ENCODE measurements at places on chromosomes 2 and 18.

DNA sequence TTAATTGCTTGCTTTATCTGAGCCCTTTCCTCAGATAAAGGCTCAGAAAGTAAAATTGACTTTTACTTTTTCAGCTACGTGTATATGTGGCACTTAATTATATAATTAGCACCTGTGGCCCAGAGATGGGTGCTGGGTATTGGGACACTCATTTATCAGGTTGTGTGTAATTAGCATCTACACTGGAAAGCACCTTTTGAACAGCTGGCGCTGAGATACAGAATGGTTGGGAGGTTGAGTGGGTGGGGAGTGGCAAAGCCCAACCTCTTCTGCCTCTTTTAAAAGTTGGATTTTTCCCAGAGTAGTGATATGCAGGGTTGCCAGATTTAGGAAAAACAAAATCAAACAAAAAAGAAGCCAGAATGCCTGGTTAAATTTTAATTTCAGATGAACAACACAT lies 23.9 kb downstream of the SPTBN1 start:
- no peak for DNase-seq

GRCh38 chr2:26887151-26887550 lies 39.2 kb downstream of the DPYSL5 start:
- no peak for DNase-seq

DNA sequence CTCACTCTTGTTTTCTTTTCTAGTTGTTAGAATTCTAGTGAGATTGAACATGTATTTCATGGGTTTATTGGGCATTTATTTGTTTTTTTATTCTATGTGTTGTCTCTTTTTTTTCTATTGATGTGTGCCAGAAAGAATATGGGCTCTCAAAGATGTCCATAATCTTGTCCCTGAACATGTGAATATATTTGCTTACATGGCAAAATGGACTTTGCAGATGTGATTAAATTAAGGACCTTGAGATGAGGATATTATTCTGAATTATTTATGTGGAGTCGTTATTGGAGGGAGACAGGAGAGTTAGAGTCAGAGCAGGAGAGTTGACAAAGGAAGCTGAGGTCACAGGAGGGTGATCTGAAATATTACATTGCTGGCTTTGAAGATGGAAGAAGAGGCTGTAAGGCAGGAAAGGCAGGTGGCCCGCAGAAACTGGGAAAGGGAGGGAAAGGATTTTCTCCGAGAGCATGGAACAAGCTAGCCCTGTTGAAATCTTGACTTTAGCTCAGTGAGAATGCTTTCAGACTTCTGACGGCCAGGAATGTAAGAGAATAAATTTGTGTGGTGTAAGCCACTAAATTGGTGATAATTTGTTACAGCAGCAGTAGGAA lies 82.8 kb downstream of the NABP1 start:
- DNase-seq: no peak

DNA sequence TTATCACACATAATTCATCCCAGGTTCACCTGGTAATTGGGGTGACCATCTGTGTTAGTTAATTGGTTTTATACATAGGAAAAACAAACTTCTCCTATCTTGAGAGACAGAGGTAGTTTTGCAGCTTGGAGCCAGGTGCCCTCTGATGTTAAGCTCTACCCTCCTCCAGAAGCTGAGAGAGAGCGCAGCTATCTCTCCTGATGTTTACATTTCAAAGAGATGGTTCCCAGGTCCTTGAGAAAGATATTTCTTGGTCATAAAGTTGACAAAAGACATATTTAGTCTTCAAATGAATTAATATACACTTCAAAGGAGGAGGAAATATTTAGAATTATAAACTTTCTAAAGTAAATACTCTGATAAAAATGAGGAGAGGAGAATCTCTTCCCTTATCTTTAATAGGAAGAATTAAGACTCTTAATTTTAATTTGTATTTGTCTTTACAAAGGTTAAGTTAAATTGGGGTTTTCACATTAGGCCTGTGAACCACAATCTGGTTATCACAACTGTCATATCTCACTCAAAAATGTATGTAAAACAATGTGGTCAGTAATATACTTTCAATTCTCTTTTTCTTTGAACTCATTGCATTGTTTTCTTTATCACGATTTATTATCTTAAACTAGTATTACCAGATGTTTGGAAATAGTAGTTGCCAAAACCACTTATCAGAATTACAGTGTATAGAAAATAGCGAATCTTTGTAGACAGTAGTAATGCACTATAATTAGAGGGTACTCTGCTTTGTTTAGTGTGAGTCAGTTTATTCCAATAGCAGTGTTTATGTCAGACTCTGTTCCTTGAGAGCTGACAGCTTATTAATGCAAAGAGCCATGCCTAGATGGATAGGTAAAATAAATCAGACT lies 26.8 kb downstream of the SERPINB4 start:
- no peak for DNase-seq

DNA sequence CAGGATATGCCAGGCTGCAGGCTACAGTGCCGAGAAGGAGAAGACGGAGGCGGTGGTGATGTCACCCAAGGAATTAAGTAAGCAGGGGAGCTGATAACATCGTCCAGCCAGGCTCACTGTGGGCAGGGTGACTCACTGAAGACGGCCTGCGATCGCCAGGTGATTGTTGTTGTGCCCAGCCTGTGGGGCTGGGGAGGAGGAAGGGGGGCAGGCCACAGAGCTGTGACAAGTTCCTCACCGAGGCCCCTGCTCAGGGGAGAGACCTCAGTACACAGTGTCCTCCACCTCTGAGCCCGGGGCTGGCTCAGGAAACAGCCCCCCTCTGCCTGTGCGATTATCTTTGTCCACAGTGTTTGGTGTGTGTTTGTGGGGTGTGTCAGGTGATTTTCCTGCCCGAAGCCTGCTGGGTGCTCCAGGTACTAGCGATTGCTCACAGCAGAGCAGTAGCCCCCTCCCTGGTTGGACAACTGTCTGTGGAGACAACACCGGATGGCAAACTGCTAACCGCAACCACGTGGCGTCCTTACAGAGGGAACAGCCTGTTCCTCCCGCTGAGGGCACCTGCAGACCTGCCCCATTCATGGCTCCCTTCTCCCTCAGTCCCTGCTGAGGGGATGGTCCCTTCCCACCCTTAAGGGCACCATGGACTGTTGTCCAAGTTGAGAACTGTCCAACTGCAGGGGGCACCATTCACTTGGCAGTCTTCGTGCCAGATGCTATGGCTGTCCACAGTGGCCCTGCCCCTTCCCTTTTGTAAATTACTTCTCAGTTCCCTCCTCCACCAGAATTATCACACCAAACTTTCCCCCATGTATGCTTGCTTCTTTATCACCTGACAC lies 95.1 kb downstream of the ZFP36L2 start:
- no peak for DNase-seq

- DNase-seq: no peak
Observed at GRCh38 chr18:30135938-30136337, 906.6 kb downstream of the DSC3 start.

DNA sequence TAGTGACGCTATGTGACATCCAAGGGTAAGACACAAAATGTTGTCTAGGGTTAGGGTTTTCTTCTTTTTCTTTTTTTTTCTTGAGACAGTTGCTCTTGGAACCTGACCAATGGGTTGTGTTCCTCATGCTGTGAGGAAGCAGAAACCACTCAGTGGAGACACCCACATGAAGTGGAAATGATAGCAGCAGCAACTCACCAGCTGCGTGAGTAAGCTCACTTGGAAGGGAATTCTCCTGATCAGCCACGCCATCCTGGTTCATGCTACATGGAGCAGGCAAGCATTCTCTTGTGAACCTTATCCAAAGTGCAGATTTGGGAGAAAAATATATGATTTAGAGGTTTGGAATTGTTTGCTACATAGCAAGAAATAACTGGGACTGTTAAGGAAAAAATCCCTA lies 863.7 kb downstream of the EPHA4 start:
- no peak for DNase-seq

- no peak for DNase-seq
Observed at GRCh38 chr2:201471732-201472393, 20.3 kb downstream of the STRADB start.

DNA sequence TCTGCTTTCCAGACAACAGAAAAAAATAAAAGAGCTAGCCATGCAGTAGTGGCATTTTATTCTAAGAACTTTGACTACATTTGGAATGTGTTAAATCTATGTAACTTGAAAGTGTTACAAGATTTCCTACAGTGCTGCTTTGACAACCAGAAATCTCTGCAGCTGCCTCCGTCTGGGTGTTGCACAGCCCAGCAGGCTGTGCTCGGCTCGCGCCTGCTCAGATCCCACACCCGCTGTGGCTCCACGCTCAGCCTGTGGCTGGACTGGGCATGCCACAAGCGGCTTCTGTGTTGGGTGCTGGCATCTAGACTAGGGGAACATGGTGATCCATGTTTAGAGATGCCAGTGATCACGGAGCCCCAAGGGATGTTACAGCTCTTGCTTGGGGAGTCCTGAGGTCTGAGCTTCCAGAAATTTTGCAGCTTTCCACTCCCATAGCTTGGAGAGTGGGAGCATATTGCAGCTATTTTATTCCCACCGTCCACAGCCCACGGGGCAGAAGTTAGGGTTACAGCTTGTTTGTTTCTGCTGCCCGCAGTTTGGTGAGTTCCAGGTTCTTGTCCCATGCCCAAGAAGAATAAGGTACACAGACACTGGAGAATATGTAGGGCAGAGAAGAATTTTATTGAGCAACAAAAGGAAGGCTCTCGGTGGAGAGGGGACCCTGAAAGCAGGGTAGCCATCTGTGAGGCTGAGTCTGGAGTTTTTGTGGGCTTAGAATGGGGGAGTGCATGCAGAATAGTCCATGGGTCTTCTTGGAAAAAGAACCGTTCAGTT lies 44.1 kb downstream of the FAM171B start:
- no peak for DNase-seq

DNA sequence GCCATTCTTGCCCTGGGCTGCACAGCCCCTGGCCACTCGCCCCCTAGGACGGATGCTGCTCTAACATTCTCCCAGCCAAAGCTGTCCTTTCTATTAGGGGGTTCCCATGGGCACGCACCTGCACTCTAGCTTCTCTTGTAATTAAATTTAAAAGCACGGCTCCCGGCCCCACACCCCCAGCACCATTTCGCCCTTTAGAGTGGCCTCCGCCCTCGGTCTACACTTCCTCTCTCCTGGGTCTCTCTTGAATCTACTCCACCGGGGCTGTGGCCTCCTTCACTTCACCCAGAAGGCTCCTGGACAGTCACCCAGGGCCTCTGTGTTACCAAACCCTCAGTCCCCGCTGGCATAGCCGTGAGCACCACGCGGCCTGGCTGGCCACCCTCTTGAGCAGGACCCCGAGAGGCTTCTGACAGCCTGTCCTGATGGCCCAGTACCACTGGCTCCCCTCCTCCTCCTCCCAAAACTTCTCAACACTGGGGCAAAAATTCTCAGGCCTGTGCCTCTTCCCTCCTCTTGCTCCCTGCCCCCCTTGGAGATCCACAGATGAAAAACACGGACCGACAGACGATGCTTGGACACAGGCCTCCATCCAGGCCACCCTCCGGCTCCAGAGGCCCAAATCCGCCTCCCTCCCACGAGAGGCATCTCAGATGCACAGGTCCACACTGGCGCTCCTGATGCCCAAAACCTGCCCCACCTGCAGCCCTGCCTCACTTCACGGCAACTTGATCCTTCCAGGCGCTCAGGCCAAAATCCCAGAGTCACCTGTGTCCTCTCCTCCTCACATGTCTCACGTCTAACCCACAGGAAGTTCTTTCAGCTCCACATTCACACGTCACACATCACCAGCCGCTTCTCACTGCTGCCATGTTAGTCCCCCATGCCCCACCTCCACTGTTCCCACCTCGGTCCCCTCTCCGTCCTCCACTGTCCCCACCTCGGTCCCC lies 6.9 kb upstream of the RAB17 start:
- DNase-seq: no peak

GRCh38 chr2:240689975-240690374 lies 1.7 kb upstream of the AQP12A start:
- DNase-seq: no peak

Measured in iPS DF 6.9 (cell line).